ENCODE measurements at places on chromosomes 3 and 15.

GRCh38 chr3:58604031-58604430 lies 26.8 kb upstream of the FAM107A start:
- no peak for DNase-seq

GRCh38 chr15:86300390-86301125 lies 220.9 kb downstream of the AGBL1 start:
- no peak for DNase-seq

- no peak for DNase-seq
Observed at GRCh38 chr3:190362258-190362657, 25.7 kb upstream of the CLDN16 start.

GRCh38 chr3:105327662-105328337 lies 38.9 kb upstream of the ALCAM start:
- DNase-seq: no peak

DNA sequence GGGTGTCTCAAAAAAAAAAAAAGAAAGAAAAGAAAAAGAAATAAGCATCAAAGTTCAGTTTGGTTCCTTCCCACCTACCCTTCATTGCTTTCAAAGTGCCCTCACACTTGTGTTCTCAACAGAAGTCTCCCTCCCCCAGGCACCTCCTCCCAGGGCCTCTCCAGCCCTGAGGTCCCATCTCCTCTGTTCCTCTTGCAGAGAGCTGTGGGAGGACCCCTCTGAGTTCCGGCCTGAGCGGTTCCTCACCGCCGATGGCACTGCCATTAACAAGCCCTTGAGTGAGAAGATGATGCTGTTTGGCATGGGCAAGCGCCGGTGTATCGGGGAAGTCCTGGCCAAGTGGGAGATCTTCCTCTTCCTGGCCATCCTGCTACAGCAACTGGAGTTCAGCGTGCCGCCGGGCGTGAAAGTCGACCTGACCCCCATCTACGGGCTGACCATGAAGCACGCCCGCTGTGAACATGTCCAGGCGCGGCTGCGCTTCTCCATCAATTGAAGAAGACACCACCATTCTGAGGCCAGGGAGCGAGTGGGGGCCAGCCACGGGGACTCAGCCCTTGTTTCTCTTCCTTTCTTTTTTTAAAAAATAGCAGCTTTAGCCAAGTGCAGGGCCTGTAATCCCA lies 6.1 kb downstream of the CYP1A2 start:
- no peak for DNase-seq

- DNase-seq: peak; percentile 35
Observed at GRCh38 chr3:187101184-187102072, 37.9 kb downstream of the RPL39L start.

GRCh38 chr3:81218023-81218422 lies 543.4 kb downstream of the GBE1 start:
- DNase-seq: no peak

DNA sequence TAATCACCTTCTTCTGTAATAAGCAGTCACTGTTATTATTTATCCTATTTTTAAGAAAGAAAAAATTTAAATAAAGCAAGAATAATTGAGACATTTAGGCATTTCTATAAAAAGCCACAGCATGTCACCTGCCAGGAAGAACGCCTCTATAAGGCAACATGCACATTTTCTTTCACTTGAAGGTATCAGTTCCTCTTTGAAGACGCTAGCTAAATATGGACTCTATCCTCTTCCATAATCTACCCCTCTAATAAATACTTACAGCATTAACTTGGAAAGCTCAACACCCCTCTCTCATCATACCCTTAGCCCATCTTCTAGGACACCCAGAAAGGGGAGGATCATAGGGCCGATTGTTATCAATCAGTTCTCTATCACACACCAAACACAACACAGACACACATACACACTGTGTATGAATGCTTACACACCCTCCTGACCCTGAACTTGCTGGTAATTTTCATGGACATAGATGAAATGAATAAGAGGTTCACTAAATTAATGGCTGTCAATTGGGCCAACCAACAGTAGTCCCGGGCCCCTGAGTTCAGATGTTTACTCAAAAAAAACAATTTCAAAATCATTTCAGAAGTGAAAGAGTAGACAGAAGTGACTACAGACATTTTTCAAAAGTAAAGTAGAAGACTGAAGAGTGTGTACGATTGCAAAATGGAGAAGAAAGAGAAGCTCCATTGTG lies 102.5 kb downstream of the ZMAT3 start:
- no peak for DNase-seq

GRCh38 chr15:57704441-57704840 lies 2.1 kb upstream of the POLR2M start:
- no peak for DNase-seq

GRCh38 chr3:78969483-78969882 lies 798.3 kb downstream of the ROBO1 start:
- no peak for DNase-seq

DNA sequence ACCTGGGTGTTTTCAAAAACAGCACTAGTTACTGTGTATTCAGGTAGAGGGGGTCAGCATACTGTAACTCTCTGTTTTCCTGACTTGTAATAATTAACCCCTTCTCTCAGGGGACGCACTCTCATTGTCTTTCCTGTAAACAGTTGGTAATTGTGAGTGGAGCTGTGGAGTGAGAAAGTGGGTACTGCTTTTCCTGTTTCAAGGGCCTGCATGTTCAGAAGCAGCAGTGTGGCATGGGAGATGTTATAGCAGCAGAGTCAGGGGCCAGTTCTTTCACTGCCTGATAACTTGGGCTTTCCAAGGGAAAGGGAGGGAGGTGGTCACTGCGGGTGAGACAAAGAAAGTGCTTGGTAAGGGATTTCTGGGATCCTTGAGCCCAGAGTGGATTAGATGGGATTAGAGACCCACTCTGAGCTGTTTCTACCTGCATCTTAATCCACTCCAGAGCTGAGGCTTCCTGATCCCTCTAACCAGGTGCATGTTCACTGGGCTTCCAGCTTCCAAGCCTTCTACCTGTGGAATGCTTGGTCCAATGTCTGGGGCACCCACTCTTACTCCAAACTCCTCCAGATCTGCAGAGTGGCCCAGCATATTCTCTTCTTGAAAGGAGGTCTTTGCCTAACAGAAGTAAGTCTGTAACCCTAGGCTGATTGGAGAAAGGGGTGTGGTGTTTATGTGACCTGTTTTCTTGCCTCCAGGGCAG lies 105.2 kb downstream of the RPLP1 start:
- no peak for DNase-seq

DNA sequence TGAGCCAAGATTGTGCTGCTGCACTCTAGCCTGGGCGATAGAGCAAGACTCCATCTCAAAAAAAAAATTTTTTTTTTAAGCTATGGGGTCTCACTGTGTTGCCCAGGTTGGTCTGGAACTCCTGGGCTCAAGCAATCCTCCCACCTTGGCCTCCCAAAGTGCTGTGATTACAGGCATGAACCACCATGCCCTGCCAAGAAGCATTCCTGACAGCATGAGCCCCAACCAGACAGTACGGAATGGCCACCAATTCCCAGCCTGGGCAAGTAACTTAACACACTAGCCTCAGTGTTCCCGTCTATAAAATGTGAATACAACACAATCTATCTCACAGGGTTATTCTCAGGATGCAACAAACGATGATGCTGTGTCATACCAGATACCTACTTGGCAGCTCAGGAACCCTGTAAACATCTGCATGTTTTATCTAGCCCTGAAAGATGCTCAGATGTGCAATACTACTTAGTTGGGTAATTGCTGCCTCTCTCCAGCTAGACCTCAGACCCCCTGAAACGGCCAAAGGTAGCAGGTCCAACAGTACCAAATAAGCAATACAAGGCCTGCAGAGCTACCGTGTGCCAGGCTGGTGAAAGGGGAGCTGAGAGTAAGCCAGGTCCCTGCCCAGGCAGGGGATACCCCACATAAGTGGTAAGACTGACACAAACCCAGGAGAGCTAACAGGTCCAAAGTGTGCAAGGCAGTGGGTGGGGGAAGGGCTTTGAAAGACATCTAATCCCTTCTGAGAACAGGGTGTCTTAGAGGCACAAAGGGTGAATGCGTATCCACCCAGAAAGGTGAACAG lies 1.9 kb downstream of the TKT start:
- no peak for DNase-seq

DNA sequence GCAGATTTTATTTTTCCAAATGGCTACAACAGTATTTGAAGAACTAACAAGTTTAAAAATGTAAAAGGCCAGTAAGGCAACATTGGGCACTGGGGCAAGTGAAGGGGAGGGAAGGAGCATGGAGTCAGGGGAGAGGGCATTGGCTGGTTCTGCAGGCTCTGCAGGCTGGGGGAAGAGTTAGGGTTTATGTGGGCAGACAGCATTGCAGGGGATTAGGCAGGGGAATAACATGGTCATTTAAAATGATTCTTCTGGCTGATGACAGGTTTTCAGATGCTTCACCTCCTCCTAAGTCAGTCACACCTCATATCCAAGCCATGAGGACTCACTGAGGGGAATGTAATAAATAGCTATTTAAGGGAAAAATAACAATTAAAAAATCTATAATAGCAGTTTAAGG lies 52.6 kb downstream of the BTD start:
- DNase-seq: no peak

DNA sequence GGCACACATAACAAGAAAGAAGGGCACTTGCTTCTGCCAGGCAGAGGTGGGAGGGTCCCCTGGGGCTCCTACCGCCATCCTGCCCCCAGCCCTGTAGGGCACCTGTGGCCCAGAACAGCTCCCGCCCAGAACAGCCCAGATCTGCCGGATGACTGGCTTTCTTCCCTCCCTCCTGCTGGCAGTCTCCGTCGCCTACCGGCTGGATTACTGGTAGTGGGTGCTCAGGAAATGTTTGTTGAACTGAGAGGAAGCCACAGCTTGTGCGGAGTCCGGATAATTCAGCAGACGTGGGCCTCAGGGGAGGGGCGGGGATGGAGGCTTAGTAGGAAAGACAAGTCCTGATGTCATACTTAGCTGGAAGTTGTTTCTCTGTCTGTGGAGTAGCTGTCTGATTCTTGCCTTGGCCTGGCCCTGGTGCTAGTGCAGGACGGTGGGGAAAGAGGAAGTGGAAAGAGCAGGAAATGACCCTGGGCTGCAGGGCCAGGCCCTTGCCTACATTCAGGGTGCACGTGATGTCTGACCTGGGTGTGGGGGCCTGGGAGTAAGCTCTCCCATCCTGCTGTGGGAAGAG lies 6.7 kb downstream of the CCDC9B start:
- DNase-seq: no peak

DNA sequence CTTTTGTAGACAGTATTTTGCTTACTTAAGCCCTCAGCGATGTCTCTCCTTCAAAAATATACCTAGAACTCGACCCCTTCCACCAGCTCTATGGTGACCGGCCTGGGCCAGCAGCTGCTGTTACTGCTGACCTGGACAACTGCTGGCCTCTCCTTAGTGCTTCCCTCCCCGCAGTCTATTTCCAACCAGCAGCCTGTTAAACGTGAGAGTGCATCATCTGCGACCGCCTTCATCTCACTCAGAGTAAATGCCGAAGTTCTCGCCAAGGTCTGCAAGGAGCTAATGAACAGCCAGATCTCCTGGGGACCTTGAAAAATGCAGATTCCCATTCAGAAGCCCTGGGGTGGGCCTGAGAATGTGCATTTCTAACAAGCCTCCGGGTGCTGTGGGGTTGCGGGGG lies 86.7 kb downstream of the RPLP1 start:
- no peak for DNase-seq

GRCh38 chr3:133767607-133768006 lies 21.4 kb downstream of the TF start:
- no peak for DNase-seq

- no peak for DNase-seq
Observed at GRCh38 chr3:112653209-112653871, 12.4 kb upstream of the CCDC80 start.

DNA sequence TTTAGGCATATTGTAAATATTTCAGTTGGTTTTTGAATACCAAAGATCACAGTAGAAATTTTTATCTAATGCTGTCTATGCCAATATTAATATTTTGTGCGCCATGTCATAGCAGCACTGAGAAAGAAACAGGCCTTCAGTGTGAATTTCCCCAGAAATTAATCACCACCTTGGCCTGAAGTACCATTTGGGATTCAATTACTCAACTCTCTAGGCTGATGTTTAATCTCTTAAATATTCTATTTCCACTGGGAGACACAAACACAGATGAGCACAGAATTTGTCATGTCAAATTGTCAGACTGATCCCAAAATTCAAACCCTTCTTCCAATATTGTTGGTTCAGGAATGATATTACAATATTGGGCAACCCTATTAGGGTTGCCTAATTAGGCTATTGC lies 509.3 kb downstream of the ROBO1 start:
- DNase-seq: no peak

DNA sequence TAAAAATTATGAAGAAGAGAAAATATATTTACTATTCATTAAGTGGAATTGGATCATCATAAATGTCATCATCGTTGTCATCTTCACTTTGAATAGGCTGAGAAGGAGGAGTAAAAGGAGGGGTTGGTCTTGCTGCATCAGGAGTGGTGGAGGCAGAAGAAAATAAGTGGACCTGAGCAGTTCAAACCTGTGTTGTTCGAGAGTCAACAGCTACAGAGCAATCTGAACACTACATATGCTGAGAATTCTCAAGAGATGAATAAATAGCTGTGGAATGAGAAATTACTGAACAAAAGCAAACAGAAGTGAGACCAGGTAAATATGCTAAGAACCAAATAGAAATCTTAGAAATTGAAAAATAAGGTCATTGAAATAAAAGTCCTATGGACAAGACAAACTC lies 32.3 kb upstream of the CCK start:
- no peak for DNase-seq

DNA sequence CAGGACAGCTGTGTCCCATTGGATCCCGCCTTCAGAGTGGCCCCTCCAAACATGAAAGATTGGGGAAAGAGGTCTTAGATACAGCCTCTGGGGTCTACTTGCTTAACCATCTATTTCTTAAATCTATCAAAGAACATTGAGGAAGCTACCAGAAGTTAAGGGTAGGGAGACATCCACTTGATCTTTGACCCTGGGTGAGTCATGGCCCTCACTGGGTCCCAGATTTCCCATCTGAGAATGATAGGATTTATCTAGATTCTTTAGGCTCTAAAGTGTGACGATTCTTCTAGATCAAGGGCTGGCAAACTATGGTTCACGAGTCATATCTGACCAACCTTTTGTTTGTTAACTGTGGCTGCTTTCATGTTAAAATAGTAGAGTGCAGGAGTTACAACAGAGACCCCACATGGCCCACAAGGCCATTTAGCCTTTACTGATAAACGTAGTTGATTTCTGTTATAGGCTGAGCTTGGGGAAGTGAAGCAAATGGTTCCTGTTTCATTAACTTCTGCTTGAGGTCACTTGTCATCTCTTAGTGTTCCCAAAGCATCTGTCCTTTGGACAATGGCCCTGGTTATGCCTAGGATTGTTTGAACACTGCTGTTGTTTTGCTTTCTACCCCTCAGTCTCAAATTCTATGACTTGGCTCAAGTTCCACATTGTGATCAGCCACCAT lies 8.0 kb downstream of the MUC13 start:
- no peak for DNase-seq

DNA sequence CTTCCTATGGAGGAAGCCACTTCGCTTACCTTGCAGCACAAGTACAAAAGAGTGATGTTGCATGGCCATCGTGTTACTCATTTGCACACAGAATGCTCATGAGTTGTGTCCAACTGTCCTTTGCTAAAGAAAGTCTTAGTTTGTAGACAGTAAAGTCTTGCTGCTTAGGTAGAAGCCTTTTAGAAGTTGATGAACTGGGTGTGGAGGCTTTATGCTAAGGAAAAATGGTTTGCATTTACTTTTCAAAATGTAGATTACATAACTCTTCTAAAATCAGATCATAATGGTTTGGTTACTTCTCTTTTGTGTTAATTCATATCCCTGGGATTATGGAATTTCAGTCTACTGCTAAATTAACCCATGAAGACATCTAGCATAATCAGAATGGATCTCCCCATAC lies 84.5 kb upstream of the FLNB start:
- no peak for DNase-seq
